ENCODE measurements at places on chromosomes 11 and 22.

GRCh38 chr11:1326435-1327063 lies 17.1 kb upstream of the TOLLIP start:
- DNase-seq, result no peak

DNA sequence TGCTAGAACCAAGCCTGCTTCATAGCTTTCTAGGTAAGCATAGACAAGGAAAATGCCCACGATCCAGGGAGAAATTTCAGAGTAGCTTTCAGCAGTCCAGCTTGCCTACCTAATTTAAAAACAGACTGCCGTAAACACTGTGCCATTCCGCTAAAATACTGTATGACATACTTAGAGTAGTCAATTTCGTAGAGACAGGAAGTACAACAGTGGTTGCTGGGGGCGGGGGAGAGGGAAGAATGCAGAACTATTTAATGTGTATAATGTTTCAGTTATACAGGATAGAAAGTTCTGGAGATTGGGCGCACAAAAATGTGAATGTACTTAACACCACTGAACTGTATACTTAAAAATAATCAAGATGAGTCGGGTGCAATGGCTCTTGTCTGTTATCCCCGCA lies 56.7 kb downstream of the C11orf58 start:
- no peak for DNase-seq

- no peak for DNase-seq
Measured at GRCh38 chr11:3130269-3131071, 34.6 kb downstream of the OSBPL5 start.

DNA sequence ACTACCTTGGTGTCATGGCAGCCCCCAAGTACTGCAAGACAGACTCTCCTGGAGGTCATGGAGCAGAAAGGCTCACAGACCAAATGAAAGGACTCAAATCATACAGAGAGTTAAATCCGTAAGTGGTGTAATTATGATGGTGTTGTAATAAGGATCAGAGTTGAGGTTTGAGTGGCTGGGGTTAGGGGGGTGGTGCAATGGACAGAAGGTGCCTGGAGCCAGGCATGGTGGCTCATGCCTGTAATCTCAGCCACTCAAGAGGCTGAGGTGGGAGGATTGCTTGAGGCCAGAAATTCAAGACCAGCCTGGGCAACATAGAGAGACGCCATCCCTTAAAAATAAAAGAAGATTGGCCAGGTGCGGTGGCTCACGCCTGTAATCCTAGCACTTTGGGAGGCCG lies 18.7 kb downstream of the ART5 start:
- no peak for DNase-seq

GRCh38 chr22:35616043-35616442 lies 1.1 kb downstream of the MB start:
- DNase-seq, result no peak

All from ACHN (cell line).